CD4-positive, alpha-beta T cell treated with Interleukin-12 subunit alpha and Interleukin-12 subunit beta, for 1 hour (primary cell): ENCODE measurements at places on chromosomes 2 and 18.
A peak's percentile ranks its signal among the peaks of the same experiment; 100 is the strongest.

- no peak for DNase-seq
These were observed 262.0 kb downstream of the MREG start for GRCh38 chr2:215751200-215751910.

- no peak for DNase-seq
These were observed 37.1 kb downstream of the TEX51 start for GRCh38 chr2:126935774-126936173.

DNA sequence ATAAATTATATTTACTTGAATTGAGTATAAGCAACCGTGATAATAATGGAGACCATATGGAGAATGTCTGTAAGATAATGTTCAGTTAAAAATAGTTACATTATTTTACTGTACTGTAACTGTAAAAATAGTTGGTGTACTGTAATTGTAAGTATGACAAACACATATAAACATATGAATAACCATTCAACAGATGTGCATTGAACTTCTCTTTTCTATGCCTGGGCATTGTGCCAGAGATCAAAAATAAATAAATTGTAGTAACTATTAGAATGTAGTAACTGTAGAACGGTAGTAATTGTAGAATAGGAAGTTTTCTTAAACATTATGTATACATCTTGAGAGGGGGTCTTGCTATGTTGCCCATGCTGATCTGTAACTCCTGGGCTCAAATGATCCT, 287.4 kb upstream of the EPAS1 start:
- DNase-seq: no peak

DNA sequence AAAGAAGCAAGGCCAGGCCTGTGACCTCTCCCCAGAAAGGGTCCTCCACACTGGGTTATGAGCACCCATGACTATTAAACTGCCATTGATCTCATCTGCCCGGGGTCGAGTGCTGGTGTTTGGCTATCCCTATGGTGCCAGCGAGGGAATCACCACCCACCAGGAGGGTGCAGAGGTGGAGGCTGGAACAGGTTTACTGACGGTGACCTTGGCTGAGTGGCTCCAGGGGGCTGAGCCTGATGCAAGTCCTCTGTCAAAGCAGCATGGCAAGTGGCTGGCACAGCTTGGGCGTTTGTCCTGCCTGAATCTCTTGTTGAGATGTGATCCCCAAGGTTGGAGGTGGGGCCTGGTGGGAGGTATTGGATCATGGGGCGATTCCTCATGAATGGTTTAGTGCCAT, 196.4 kb upstream of the HDAC4 start:
- DNase-seq: no peak

DNA sequence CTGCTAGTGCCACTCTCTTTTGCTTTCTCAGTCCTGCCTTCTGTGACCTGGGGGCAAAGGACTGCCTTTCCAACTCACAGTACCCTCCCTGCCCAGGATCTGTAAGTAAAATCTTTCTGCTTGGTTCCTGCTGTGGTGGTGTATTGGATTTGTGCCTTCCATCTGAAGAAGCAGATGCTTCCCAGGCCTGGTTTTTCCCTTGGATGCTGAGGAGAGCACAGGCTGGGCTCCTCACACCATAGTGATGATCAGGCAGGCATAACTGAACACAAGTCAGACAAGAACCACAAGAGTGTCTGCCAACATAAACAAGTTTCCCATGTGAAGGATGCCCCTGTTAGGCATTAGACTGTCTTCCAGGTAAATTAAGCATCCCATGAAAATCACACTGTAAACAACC, 121.3 kb upstream of the NRXN1 start:
- DNase-seq: no peak

DNA sequence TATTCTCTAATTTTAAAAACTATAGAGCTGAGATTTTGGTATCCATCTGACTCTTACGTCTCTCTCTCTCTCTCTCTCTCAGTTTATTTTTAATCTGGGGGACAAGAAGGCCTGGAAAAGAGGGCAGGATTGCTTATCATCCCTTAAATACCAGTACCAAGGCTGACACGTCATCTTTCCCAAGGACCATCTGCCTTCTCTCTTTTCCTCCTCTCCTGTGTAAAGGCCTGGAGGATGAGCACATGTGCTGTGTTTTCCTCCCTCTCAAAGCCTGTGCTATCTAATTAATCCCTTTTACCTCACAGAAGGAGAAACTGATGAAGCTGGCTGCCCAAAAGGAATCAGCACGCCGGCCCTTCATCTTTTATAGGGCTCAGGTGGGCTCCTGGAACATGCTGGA, 7.3 kb downstream of the IL37 start:
- DNase-seq: no peak

DNA sequence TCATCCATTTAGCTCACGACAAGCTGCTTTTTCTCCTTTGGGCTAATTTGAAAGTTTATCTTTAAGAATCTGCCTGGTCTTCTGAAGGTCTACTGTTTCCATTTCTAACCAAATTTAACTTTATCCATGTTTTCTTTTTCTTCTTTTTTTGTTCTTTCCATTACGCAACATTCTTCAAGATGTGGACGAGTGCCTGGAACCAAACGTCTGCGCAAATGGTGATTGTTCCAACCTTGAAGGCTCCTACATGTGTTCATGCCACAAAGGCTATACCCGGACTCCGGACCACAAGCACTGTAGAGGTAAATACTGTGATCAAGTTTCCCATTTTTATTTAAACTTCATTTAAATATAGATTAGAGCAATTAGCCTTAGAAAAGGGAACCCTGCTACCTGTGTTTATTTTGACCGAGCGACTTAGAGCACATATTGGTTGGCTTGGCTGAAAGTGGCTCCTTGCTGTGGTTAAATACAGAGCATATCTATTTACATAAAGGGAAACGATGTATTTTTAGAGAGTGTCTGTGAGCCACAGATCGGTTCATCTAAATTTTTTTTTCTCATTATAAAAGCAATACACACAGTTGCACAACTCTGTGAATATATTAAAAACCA, 183.4 kb upstream of the RASGRP3 start:
- no peak for DNase-seq

- no peak for DNase-seq
These were observed 99.1 kb upstream of the CD226 start for GRCh38 chr18:70046796-70047195.

DNA sequence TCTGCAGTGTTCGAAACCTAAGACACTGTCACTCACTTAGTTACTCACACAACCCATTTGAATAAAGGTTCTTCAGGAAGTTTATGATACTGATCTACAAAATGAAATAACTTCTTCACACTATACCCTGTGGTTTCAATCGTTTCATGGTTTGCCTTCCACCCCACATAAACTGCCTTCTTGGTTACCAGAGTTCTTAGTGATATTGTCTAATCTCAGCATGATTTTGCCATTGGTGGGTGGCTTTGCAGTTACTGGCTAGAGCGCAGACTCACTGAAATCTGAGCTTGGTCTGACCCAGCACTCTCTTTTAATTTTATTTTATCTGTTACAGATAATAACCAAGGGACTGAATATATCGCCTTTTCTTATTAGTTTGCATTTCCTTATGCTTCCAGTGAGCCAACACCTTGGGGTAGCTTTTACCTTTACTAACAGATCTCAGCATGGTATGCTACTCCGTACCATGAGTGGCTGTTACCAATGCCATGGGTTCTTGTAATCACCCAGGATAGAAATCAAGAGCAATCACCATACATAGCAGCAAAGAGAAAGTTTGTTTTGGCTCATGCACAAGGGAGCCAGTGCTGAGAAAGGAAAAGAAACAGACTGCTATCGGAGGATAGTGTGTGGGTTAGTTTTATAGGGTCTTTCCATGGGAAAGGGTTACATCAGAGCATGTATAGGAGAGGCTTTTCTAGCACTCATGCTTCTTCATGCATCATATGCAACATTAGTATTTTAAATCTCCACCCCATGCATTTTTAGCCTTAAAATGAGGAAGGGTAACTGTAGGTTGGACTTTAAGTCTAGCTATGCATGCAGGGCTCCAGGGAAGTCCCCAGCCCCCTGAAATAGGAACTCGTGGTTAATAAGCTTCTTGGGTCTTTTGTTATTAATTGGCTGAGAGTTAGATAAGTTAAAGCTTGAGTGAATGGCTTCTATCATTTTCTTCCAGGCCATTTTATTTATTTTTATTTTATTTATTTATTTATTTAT, 33.3 kb downstream of the ANXA4 start:
- DNase-seq: peak; percentile 33

DNA sequence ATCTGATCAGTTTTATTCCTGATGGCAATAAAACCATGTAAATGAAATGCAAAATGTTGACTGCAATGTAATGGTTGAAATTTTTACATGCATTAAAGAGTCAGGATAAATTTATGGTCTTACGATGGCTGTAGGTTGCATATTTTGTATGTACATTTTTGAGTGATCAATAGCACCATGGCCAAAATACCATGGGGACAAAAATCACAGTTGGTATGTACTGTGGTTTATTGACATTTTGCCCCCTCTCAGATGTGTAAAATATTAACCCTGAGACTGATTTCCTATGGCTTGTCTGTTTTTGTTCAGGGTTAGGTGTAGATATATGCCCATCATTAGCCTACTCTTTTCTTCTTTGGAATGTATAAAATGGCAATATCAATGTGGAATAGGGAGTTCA, 138.1 kb downstream of the PARD3B start:
- no peak for DNase-seq

DNA sequence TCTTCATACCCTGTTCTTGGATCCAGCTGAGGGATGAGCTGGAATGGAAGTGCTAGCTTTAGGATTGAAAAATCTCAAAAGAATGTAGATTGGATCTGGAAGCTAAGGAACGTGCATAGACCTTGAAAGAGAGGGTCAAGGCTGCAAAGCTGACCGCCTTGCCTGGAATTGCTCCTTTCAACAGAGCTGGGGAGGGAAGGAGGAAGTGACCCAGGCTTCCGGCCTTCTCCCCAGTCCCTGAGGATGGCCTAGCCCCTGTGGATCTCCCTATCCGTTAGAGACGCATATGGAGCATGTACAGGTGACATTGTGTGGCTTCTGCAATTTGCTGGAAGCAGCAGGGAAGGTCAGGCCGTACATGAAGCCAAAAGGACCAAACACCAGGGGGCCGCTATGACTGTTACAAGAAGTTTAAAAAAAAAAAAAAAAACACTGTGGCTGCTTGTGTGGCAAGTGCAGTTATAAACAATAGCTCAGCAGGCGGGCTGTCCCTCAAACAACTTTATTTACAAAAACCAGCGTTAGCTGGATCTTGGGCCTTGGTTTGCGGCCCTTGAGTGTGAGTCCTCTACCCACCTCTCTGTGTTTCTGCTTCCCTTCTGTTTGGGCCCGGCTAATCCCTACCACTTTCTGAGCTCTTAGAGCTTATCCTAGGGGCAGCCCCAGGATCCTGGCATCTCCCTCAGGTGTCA, 227.6 kb downstream of the SEPTIN10 start:
- DNase-seq: no peak

DNA sequence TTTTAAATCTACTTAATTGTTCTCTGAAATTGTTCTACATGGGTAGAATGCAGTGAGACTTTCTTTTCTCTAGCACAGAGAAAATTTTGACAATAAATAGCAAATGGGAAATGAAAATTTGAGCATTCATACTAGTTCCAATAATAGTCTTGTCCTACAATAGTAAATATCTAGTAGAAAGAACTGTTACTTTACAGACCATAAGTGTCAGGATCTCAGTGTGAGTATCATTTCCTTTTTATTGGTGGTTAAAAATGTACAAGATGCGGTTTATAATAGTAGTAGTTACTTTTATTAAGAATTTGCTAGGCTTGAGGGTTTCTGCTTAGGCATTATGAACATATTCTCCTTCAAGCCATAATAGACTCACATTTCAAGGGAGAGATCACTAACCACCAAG, 43.2 kb downstream of the KCNE4 start:
- DNase-seq: no peak

DNA sequence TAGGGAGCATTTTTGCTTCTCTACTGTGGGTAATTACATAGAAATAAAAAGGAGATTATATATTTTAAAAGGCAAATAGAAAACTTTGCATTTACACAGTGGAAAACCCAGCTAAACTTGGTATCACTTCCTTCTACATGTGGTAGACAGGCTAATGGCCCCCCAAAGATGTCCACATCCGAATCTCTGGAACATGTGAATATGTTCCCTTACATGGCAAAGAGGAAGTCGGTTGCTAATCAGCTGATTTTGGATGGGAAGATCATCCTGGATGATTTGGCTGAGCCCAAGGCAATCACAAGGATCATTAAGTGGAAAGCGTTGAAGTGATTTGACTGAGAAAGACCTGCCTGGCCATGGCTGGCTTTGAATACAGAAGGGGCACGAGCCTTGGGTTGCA, 26.2 kb downstream of the CREG2 start:
- DNase-seq: no peak

- no peak for DNase-seq
These were observed 54.6 kb downstream of the INHBB start for GRCh38 chr2:120400551-120400950.

DNA sequence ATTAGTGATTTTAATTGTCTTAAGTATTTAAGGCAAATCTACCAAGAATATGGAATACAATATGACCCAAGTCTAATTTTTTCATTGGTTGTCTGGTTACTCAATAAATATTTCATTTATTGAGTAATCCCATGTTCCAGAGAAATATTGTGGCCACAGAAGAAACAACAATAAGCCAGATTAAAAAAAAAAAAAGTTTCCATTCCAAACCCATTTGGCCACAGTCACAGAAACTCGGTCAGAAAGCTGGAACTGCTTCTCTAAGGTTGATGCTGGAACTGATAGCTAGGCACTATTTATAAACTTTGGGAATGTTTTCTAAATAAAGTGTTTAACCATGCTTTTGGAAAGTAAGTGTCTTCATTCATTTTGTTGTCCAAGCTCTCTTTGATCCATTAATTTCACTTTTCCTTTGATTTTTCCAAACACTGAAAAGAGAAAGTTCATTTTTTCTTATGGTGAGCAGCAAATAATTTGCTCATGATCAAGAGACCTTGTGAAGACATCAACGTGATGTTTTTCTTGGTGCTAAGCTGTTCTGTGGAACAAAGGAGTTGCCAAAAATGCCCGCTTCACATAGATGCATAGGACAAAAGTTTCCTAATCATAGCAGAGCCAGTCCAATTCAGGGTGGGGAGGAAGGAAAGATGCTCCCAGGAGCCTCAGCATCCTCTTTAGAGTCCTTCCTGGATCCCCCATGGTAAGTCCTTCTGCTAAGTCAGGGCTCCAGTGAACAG, 72.1 kb upstream of the CCBE1 start:
- DNase-seq: no peak

- DNase-seq: no peak
These were observed 3.2 kb downstream of the EPAS1 start for GRCh38 chr2:46300406-46300832.
